ENCODE measurements at places on chromosomes 6 and 20.

- DNase-seq: no peak
These were observed 290.9 kb downstream of the CDC5L start for GRCh38 chr6:44678252-44678935.

- DNase-seq: no peak
These were observed 127.2 kb upstream of the TAB2 start for GRCh38 chr6:149190224-149190831.

DNA sequence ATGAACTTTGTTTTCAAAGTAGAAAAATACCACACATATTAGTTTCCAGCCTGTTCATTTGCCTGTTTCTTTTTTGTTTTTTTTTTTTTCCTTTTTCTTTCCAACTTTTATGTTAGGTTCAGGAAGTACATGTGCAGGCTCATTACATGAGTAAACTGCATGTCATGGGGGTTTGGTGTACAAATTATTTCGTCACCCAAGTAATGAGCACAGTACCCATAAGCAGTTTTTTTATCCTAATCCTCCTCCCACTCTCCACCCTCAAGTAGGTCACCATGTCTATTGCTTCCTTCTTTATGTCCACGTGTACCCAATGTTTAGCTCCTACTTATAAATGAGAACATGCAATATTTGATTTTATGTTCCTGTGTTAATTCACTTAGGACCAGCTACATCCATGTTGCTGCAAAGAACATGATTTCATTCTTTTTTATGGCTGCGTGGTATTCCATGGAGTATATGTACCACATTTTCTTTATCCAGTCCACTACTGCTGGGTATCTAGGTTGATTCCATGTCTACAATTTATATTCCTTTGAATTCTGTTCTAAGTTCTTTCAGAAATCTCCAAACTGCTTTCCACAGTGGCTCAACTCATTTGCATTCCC is 31.8 kb downstream of the SNX14 start:
- DNase-seq: no peak

DNA sequence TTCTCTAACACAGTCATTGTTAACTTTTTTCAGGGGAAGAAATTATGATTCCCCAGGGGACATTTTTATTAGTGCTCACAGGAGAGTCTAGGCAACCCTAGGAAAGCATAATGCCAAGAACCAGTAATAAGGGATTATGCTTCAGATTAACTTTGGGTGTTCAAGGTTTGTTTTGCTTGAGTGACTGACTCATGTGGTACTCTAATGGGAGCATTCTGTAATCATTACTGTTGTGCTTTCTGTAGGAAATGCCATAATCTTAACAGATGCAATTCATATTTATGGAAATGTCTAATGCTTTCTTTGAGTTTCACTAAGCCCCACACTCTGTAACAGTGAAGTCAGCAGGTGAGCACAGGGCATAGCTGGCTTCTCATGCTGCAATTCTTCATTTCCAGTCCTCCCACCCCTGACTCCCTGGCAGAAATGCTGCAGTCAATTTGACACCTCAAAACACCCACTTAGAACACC is 263.4 kb upstream of the MAN1A1 start:
- DNase-seq: no peak

GRCh38 chr20:60968853-60969720 is 283.0 kb upstream of the CDH4 start:
- DNase-seq: no peak

GRCh38 chr6:107274288-107274687 is 159.0 kb upstream of the BEND3 start:
- DNase-seq: no peak

DNA sequence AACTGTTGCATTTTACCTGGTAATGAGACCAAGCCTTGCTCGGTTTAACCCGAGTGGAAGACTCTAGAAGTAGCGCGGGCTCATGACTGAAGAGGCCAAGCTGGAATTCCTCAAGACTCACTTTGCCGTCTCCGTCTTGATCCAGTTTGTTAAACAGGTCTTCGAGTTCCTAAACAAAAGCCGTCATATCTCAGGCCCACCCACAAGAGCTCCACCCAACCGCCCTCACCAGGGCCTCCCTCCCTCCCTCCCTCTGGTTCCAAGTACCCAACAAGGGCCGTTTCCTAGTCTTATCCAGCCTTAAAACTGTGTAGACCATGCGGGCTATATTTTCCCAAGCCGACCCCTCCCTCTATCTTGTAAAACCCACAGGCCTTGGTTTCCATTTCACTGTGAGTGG is 81.4 kb downstream of the NINL start:
- no peak for DNase-seq

DNA sequence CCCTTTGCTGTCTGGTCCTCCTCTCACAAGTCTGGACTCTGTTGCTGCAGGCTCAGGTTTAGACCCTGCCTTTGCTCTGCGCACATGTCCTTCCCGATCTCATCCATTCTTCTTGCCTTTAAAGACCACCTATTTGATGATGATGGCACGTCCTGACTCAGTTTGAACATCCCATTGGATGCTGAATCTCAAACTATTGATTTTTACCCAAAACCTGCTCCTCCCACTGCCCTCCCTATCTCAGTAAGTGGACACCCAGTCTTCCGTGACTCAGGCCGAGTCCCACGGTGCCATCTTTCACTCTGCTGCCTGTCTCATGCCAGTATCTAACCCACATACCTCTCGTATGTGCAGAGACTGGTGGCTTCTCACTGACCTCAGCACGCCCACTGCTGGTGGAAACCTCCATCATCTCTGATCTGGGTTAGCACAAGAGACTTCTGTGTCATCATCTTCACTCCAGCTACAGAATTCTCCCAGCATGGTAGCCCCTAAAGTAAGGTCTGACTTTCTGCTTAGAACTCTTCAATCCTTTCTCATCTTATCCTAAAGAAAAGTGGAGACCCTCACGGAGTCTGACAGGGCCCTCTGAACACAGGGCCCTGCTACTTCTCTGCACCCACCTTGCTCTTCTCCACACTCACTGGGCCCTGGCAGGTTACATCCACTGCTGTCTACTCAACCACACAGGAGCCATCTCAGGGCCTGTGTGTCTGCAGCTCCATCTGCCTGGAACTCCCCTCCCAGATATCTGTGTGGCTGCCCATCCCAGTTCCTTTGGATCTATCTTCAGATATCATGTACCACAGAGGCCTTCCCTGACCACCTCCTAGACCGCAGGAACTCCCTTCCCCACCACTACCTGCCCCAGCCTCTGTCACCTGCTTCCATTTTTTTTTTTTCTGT is 387.1 kb upstream of the AGPAT4 start:
- no peak for DNase-seq

- DNase-seq: no peak
These were observed 4.8 kb upstream of the GLP1R start for GRCh38 chr6:39043776-39044175.

All from KG1 (cell line).